ENCODE measurements at places on chromosomes 7 and 10.
A peak's percentile ranks its signal among the peaks of the same experiment; 100 is the strongest.

DNA sequence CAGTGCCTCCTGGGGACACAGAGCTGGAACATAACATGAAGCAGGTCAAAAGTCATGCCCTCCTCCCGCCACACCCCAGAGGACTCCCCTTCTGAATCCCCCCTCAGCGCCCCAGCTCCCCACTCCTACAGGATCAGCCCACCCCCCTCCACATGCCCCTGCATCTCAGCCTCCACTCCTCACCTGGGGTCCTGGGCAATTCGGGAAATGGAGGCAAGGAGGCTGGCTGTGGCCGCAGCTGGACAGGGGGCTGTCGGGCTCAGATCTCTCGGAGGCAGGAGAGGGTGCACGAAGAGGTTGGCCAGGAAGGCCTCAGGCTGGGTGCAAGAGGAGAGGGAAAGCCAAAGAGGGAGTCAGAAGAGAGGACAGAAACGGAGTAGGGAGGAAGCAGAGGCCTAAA lies 7.8 kb downstream of the ATG9B start:
- no peak for DNase-seq

GRCh38 chr7:11212080-11212711 lies 238.5 kb downstream of the PHF14 start:
- peak; percentile 13 for DNase-seq

GRCh38 chr10:79468841-79469585 lies 23.6 kb upstream of the ZCCHC24 start:
- no peak for DNase-seq

GRCh38 chr7:137810248-137810647 lies 36.5 kb downstream of the DGKI start:
- no peak for DNase-seq

DNA sequence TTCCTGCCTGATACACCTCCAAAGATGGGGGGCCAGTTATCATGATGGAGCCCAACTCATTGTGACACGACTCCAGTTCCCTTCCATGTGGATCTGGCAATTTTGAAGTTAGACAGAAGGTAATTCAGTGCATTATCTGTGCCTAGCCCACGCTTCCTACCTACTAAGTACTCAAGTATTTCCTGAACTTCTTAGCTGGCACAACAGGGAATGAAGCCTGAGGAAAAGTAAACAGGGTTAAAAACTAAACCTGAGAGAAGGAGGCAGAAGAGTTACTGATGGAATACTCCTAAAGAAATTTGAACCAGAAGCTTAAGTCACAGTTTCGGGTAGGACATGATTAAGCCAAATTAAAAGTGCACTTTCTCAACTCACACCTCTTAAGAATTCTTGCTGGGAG lies 1.1 kb upstream of the SEC31B start:
- DNase-seq: no peak

DNA sequence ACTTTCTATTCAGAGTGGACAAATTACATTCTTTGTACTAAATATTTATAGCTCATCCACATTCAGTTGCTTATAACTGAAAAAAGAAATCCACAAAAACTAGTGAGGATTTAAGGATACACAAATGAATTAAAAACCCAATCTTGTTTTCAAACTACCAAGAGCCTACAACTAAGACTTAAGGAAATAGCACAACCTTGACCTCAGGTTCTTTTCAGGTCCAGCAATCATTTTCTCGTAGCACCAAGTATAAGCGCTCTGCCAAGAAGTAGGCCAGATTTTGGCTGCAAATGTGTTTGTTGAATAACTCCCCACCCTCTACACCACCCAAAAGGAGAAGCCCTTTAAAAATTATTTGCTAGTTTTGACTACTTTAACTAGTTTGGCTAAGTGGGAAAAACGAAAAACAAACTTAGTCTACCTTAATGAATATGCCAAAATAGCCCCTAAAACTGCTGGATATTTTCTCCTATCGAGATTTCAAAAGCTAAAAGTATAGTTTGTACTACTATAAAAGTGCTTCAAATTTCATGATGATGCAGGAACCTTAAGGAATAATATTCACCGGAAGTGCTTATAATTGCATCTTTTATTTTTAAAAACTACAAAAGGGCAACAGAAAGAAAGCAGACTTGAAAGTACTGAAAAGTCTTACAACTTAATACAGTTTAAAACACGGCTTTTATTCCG lies 2.7 kb upstream of the KMT2E start:
- no peak for DNase-seq

DNA sequence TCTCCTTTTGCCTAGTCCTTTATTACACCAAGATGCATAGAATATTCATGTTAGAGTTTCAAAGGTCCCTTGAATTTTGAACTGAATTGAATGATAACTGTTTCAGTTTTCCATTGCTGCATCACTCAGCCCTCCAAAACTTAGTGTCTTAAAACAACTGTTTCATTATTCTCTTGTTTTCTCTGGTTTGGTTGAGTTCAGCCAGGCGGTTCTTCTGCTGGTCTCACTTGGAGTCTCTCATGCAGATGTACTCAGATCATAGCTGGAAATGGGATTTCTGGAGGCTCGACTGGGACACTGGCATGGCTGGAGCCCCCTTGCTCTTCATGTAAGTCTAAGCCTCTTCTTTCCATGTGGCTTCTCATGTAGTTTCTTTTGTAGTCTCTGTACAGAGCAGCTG lies 107.2 kb upstream of the MKI67 start:
- no peak for DNase-seq

DNA sequence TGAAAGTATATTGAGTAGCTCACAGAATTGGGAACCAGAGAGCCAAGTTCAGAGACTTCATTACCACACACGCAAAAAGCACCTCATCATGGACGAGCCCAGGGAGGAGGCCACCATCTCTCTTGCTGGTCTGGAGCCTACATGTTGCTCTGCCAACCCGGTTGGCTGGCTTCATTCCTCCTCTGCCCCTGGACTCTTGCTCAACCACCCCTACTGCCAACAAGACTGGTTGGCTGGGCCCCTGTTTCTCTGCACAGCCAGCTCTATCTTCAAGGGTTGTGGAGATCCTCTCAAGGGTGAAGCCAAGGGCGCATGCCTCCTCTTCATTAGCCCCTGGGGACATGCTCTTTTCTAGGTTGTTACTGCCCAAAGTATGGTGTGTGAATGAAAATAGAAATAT lies 142.7 kb downstream of the JCAD start:
- no peak for DNase-seq

- DNase-seq: no peak
These were observed 320.7 kb downstream of the CAMK1D start for GRCh38 chr10:12670004-12670403.

DNA sequence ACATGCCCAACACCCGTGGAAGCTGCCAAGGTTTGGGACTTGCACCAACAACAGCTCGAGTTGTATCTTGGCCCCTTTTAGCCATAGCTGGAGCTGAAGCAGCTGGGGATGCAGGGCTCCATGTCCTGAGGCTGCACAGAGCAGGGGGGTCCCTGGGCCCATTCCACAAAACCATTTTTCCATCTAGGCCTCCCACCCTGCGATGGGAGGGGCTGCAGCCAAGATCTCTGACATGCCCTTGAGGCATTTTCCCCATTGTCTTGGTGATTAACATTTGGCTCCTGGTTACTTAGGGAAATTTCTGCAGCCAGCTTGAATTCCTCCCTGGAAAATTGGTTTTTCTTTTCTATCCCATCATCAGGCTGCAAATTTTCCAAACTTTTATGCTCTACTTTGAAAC lies 637.8 kb upstream of the VSTM2A start:
- DNase-seq: no peak

DNA sequence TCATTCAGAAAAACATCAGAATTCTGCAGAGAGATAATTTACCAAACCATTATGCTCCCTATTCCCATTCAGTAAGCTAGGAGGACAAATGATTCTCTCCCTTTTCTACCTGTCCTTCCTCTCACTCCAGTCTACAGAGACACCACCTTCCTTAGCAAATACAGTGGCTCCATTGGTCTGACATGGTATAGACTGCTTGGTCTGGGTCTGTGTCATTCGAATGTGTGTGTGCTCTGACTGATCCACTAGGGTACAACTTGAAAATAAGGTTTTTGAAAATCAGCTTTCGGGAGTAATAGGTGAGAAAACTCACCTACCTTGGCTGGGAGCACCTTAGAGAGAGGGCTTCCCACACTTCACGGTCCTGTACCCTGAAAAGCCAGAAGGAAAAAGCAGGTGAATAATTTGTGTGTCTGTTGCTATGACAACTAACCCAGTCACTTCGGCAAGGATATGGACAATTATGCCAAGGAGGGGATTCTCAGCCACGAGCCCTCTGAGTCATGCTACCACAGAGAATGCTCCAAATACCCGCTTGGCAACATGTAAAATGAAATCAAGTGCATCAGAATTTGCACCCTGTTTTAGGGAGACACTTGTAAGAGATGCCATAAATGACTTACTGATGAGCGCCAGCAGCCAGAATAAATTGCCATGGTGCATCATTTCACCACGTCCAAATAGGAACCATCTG lies 114.5 kb upstream of the PRKCQ start:
- DNase-seq: no peak

GRCh38 chr7:157601530-157601929 lies 264.7 kb downstream of the DNAJB6 start:
- DNase-seq: no peak

DNA sequence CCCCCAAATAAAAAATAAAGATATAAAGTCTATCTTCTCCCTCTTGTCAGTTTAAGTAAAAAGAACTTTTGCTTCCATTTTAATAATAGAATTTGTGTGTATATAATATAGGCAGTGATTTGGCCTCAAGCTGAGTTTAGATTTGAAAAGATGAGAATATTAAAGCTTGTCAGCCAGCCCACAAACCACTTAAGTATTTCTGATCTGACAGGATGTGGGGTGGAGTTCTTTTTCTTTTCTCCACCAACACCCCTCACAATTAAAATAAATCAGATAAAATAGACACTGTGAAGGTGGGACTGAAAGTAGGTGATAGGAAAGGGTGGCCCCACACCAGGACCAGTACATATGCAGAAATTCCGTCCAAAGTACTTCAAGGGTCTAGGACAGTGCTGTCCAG lies 714.1 kb downstream of the AUTS2 start:
- no peak for DNase-seq

- DNase-seq: no peak
These were observed 23.2 kb upstream of the PIP4K2A start for GRCh38 chr10:22737587-22737986.

DNA sequence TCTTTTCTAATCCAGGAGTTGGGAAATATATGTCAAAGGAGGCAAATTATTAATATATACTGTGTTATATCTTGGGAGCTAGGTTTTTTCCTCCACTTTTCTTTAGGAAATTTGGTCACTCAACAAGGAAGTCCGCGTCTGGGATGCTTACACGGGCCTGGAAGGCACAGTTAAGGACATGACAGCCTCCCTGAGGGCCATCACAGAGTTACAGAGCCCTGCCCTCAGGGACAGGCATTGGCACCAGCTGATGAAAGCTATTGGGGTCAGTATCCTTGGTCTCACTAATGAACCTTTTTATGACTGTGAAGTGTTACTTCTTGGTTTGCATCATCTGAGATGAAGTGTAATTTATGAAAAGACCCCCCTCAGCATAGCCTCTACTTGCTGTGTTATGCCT lies 74.7 kb downstream of the DNAH11 start:
- DNase-seq: no peak

GRCh38 chr10:118950190-118950680 lies 79.3 kb upstream of the NANOS1 start:
- DNase-seq: no peak

GRCh38 chr7:29355388-29355787 lies 160.8 kb downstream of the CHN2 start:
- no peak for DNase-seq

GRCh38 chr7:6277476-6277875 lies 5.1 kb upstream of the CYTH3 start:
- DNase-seq: no peak

DNA sequence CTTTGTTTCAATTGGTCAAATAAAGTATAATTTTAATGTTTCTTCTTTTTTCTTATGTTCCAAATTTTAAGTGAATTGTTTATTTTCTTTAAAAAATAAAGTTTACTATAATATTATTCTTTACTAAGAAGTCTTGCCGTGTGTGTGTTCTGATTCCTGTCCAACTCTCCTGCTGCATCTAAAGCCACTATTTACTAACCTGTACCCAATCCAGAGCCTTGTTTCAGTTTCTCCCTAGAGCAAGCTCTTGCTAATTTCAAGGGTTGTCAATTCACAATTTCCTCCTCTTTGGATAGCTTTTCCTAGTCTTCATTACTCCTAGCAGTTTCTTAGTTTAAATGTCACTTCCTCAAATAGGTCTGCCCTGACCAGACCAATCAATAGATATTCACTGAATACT lies 314.9 kb upstream of the SEMA3A start:
- DNase-seq: no peak

DNA sequence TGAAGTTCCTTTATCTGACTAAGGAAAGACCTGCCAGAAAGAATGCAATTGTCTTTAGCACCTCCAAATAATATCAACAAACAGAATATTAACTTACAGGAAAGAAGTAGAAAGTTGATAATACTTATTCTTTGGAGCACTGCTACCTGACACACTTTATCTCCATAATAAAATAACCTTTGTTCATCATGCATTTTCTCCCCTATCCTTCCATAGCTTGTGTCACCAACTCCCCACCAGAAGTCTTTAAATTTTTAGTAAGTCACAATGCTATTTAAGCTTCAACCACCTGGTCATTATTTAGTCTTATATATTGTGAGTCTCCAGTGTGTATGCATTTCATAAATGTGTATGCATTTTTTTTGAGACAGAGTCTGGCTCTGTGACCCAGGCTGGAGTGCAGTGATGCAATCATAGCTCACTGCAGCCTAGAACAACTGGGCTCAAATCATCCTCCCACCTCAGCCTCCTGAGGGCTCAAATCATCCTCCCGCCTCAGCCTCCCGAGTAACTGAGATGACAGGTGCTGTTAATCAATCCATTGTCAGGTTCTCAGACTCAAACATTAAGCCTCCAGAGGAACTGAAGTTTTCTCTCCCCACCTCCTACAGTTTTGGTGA lies 7.3 kb upstream of the CYP3A43 start:
- DNase-seq: no peak

DNA sequence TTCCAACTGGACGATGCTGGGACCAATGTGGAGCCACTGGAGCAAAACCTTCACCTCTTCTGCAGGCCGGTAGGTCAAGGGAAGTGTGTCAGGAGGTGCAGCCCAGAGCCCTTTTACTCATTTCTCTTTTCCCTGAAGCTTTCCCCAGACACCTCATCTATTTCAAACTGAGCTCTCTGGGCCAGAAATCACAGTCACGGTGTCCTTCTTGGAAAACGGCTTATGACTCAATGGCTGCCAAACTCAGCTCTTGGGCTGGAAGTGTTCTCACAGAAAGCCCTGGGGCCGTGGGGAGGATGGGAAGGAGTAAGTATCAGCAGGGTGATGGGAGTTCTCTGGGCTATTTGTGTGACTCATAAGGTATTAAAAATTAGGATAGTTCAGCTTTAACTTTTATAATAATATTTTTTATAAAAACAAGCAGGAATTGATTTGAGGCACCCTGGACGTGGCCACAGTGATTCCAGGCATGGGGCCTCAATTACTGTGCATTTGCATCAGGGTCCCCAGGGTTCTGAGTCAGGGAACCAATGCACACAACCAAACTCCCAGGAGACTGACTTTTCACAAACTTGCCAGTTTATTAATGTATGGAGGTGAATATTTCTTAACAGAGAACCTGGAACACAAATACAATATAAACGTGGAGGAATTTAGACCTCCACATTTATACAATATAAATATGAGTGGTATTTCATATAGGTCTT lies 187.4 kb upstream of the TMEM72 start:
- DNase-seq: no peak

All from central memory CD8-positive, alpha-beta T cell (primary cell).